ENCODE measurements at places on chromosomes 2 and 18. TPM values are rescaled to one million over a fixed set of nuclear protein-coding genes. Genes with fewer than 3 reads are reported as not detected.

DNA sequence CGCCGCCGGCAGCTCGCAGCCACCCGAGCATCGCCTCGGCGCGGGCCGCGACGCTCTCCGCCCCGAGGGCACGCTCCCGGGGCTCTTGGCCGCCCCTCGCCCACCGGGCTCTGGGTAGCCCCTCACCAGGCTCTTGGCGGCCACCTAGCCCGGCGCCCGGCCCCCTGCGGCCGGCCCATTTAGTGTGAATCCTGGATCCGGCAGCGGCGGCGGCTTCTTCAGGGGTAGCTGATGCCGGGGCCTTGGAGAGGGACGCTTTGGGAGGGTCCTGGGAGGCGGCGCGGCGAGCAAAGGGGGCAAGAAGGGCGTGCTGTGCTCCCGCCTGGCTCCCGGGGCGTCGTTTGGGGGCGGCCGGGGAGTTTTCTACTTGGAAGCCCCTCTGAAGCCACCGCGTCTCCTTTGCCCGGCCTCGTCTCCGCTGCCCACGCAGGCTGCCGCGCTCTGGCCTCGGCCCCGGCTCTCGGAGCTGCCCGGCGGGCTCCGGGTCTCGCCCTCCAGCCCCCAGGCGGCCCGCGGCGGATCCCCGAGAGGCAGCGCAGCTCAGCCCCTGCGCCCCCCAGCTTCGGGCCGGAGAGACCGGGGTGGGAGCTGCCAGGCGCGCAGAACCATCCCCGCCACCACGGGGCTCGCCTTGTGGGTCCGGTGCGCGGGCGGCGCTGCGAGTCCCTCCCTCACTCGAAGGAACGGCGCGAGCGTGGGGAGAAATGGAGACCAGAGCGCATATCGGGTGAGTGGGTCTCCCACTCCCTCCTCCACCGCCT is 509 bp downstream of the PIEZO2 start:
- no peak for DNase-seq

DNA sequence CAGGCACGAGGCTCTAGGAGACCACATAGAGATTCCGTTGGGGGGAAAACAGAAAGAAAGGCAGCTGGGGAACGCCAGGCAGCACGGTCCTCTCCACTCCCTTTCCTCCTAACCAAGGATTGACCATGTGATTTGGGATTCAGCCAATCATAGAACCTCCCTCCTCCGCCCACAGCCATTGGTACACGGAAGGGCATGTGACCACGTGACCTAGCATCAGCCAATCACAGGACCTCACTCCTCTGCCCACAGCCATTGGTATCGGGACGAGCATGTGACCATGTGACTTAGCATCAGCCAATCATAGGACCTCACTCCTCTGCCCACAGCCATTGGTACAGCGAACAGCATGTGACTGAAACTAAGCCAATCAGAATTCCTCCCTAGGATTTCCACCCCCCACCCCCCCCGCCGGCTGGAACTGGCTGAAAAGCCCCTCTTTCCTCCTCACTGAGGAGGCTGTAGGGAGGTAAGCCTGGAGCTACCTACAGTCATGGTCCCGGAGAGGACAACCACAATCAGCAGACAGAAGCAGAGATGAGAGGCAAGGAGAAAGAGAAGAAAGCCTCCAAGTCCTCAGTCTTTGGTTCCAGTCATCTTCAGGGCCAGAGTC is 7.6 kb downstream of the SERPINE2 start:
- no peak for DNase-seq

GRCh38 chr2:71452565-71452964 is 796 bp upstream of the DYSF start:
- DNase-seq: no peak

GRCh38 chr2:234165421-234165820 is 114.9 kb downstream of the SPP2 start:
- DNase-seq: no peak

- no peak for DNase-seq
Observed at GRCh38 chr2:108621087-108621559, 86.9 kb downstream of the LIMS1 start.

SRD5A2 gene
- total RNA-seq: 7.6 TPM

EML4 gene
- 30.4 TPM for total RNA-seq

ABHD3 gene
- total RNA-seq: 21.3 TPM

ELOA2 gene
- total RNA-seq: not detected

NGEF gene
- total RNA-seq: 23.7 TPM

All from left lobe of liver (tissue), 2 donors.